ENCODE measurements at places on chromosomes 1 and 21. TPM values are rescaled to one million over a fixed set of nuclear protein-coding genes. Genes with fewer than 3 reads are reported as not detected.

The CD1E gene
- total RNA-seq: not detected

DNA sequence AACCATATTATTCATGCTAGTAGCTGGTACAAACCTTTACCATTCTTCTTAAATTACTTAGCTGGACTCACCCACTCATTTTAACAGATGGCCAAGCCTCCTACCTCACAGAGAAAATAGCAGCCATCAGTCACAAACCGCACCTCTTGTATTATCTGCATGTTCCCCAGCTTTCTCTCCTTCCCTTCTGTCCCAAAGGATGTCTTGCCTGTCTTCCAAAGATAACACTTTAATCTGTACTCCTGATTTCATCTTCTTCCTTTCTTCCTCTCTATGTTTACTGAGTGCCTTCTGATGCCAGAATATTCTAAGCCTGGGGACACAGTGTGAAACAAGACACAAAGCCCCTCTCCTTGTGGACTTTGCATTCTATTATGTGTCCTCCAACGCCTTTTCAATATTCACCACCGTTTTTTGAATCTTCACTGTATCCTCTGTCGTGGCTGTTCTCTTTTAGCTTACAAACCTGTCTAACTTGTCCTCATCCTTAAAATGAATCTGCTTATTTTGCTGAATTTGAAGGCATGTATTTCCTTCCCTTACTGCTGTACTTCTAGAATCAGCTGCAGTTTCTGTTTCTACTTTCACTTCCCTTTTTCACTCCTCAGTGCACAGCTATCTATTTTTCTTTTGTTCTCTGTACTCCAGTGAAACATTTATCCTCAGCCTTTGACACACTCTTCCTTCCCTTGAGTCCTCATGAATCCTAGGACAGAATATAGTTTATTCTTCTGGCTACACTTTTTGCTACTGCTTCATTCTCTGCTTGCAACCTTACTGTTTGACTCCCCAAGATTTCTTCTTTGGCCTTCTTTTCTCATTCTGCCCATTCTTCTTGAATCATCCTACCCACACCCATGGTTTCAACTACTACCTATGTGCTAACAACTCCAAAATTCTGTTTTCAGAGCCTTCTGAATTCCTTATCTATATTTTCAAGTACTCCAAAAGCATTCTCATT is 216.9 kb upstream of the SAMSN1 start:
- H3K4me3 ChIP-seq: peak overlapping the region; percentile 48
- DNase-seq: no peak
- no peaks in the 10 kb centered on the region for H3K27me3 ChIP-seq
- H3K27ac ChIP-seq: no peak overlapping the region
- H3K4me1 ChIP-seq: no peaks in the 10 kb centered on the region
- H3K36me3 ChIP-seq: no peaks in the 10 kb centered on the region

The KRTAP23-1 gene
- total RNA-seq: not detected

The OR2T35 gene
- not detected for total RNA-seq

DNA sequence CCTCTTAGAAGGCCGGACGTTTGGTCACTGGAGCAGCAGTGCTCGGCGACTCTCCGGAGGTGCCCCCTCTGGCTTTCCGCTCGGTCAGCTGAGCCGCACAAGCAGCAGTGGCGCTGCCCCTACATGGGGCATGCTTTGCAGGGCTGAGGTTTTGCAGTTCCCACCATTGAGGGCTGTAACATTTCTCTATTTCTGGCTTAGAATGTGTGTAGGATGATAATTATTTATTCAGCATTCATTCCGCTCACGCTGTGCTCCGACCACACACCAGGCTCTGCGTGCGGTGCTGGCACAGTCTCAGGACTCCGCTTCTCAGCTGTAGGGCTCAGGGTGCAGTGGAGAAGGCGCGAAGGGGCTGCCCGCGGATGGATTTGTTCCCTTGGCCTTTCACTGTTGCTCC is 119.5 kb downstream of the PCBP3 start:
- no peaks in the 10 kb centered on the region for H3K36me3 ChIP-seq
- no peaks in the 10 kb centered on the region for H3K4me1 ChIP-seq
- H3K27ac ChIP-seq: no peak overlapping the region
- no peaks in the 10 kb centered on the region for H3K27me3 ChIP-seq

The FCRL4 gene
- not detected for total RNA-seq

DNA sequence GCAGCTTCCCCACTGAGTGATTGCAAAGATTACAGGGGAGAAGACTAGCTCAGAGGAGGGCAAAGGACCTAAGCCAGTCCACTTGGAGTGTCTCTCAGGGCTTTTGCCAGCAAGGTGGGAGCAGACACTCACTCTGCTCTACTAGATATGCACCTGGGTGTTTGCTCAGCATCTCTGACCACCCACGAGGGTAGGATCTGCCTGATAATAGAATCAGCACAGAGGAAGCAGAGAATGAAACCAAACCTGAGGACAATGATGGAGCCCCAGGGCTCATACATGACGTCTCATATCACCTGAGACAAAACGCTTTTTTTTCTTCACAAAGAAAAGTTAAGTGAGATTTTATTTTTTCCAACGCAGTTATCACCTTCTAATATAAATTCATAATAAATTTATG is 79.4 kb downstream of the RRAGC start:
- no peak overlapping the region for H3K27ac ChIP-seq
- DNase-seq: no peak
- H3K36me3 ChIP-seq: no peaks in the 10 kb centered on the region
- H3K27me3 ChIP-seq: no peaks in the 10 kb centered on the region
- H3K4me3 ChIP-seq: no peak overlapping the region
- no peaks in the 10 kb centered on the region for H3K4me1 ChIP-seq

DNA sequence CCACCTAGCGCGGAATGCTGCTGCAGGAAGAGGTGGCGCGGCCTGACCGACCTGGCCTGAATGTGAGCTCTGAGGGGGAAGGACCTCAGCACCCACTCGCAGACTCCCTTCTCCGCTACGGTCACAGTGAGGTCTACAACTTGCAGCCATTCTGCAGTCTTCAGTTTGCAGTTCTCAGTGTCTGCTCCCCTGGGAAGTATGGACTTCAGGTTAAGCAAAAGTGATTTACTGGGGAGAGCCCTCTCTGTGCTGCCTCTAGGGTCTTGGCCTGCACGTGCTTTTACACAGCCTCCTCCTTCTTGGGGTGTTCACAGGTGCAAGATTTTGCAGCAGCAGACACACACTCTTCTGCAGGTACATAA is 296.0 kb downstream of the OMA1 start:
- no peaks in the 10 kb centered on the region for H3K27me3 ChIP-seq
- DNase-seq: no peak
- H3K4me3 ChIP-seq: peak overlapping the region; percentile 54
- H3K4me1 ChIP-seq: no peaks in the 10 kb centered on the region
- no peaks in the 10 kb centered on the region for H3K36me3 ChIP-seq

- H3K4me3 ChIP-seq: peak overlapping the region; percentile 81
- H3K36me3 ChIP-seq: no peaks in the 10 kb centered on the region
- DNase-seq: no peak
Measured at GRCh38 chr1:85465786-85466134, 801 bp upstream of the DDAH1 start.

GRCh38 chr1:112701227-112702066 is 5.5 kb downstream of the RHOC start:
- DNase-seq: no peak
- peaks cover 30% of the 10 kb centered on the region for H3K36me3 ChIP-seq
- H3K27ac ChIP-seq: peak overlapping the region; percentile 87
- H3K4me3 ChIP-seq: peak overlapping the region; percentile 32
- H3K4me1 ChIP-seq: peaks cover 20% of the 10 kb centered on the region
- H3K27me3 ChIP-seq: no peaks in the 10 kb centered on the region

DNA sequence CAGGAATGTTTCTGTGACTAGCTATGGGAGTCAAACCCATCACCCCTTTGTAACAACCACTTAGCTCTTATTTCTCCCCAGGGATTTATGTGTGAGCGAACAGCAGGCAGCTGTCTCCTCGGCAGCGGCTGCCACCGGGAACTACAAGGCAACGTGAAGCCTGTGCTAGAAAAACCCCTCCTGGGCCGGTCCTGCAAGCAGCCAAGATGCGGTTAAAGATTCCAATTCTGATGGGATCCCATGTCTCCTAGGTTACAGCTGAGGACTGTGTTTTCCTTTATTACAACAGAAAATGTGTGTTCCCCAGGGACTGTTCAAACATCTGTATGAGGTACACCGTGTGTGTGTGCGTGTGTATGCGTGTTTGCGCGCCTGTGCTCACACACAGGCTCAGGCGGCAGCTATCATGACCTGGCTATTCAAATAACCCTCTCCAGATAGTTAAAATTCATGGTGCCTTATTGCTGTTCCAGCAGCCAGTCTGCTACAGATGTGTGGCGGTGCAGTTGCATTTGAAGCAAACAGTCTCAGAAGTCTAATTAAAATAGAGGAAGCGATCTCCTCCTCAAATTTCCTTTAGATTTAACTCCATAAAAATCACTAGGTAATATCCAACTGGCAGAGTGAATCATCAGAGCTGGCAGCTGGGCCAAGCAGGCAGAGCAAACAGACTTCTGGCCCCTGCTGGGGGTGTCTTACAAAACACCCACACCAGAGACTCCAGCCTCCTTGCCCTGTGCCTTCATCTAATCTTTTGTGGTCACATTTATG is 68.0 kb downstream of the LMX1A start:
- no peak overlapping the region for H3K4me3 ChIP-seq
- no peak overlapping the region for H3K27ac ChIP-seq

DNA sequence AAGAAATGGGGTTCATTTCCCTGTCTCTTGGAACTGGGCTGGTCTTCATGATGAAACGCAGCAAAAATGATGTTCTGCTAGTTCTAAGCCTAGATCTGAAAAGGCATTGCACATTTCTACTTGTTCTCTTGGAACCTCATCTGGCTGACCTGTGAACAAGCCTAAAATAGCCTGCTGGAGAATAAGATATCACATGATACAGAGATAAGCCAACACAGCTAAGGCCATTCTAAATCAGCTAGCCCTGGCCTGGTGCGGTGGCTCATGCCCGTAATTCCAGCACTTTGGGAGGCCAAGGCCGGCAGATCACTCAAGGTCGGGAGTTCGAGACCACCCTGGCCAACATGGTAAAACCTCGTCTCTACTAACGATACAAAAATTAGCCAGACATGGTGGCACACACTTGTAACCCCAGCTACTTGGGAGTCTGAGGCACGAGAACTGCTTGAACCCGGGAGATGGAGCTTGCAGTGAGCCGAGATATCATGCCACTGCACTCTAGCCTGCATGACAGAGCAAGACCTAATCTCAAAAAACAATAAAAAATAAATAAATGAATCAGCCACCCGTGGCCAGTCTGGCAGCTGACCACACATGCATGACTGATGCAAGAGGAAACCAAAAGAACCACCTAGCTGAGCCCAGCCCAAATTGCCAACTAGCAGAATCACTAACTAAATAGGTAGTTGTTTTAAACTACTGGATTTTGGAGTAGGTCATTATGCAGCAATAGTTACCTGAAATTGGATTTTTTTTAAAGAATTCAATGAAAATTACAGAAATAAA is 18.0 kb downstream of the CD244 start:
- H3K27me3 ChIP-seq: no peaks in the 10 kb centered on the region
- no peaks in the 10 kb centered on the region for H3K36me3 ChIP-seq
- no peak overlapping the region for H3K4me3 ChIP-seq
- no peak for DNase-seq
- H3K27ac ChIP-seq: no peak overlapping the region
- no peaks in the 10 kb centered on the region for H3K4me1 ChIP-seq

GRCh38 chr1:160836561-160836960 is 26.1 kb downstream of the CD244 start:
- peaks cover 13% of the 10 kb centered on the region for H3K4me1 ChIP-seq
- no peak for DNase-seq
- H3K27me3 ChIP-seq: no peaks in the 10 kb centered on the region
- H3K36me3 ChIP-seq: no peaks in the 10 kb centered on the region

GRCh38 chr1:235632506-235633401 is 16.8 kb downstream of the GNG4 start:
- H3K4me1 ChIP-seq: no peaks in the 10 kb centered on the region
- peak overlapping the region; percentile 67 for H3K4me3 ChIP-seq
- no peak overlapping the region for H3K27ac ChIP-seq
- no peak for DNase-seq

GRCh38 chr1:206793620-206794019 is 21.3 kb upstream of the IL10 start:
- H3K27me3 ChIP-seq: no peaks in the 10 kb centered on the region
- no peak overlapping the region for H3K4me3 ChIP-seq
- no peak overlapping the region for H3K27ac ChIP-seq
- no peaks in the 10 kb centered on the region for H3K36me3 ChIP-seq

GRCh38 chr1:67952071-67952470 is 98.4 kb downstream of the DIRAS3 start:
- H3K27me3 ChIP-seq: no peaks in the 10 kb centered on the region
- no peaks in the 10 kb centered on the region for H3K4me1 ChIP-seq
- no peak overlapping the region for H3K4me3 ChIP-seq
- no peak overlapping the region for H3K27ac ChIP-seq
- H3K36me3 ChIP-seq: no peaks in the 10 kb centered on the region

The AKR7A3 gene
- 3.9 TPM for total RNA-seq

DNA sequence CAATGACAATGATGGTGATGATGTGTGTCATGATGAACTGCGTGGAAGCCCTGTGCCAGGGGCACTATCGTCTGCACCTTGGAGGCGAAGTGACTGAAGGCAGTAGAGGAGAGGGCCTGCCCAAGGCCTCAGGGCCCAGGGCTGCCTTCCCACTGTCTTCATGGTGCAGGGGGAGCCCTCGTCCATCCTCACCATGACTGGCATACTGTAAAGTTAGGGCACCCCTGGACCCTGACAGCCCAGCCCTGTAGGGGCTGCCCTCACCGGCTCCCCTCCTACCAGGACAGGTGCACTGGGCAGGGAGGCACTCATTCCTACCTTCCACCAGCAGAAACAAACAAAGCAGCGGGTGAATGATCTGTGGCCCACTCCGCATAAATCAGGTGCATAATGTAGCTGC is 156.9 kb upstream of the C1orf174 start:
- no peak overlapping the region for H3K27ac ChIP-seq
- H3K4me3 ChIP-seq: no peak overlapping the region
- H3K36me3 ChIP-seq: no peaks in the 10 kb centered on the region
- no peak for DNase-seq
- H3K27me3 ChIP-seq: no peaks in the 10 kb centered on the region

GRCh38 chr1:87765681-87766070 is 437.0 kb downstream of the LMO4 start:
- H3K27ac ChIP-seq: no peak overlapping the region
- H3K4me3 ChIP-seq: no peak overlapping the region
- no peak for DNase-seq
- H3K4me1 ChIP-seq: no peaks in the 10 kb centered on the region

The S100A16 gene
- 82.3 TPM for total RNA-seq

DNA sequence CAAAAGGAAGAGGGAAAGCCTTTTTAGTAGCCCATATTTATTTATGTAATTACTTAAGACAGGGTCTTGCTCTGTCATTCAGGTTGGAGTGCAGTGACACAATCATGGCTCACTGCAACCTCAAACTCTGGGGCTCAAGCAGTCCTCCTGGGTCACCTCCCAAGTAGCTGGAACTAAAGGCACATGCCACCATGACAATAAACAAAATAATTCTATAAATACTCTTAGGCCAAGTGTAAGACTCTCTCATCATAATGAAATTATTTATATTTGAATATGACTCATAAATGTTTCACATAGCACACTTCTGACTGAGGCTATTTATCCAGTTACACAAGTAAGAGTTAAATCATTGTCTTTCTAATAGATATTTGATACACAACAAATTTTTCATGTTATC is 314.7 kb downstream of the AMY1C start:
- H3K27ac ChIP-seq: no peak overlapping the region
- no peak overlapping the region for H3K4me3 ChIP-seq
- H3K4me1 ChIP-seq: no peaks in the 10 kb centered on the region
- H3K27me3 ChIP-seq: no peaks in the 10 kb centered on the region
- no peak for DNase-seq

The TNFSF4 gene
- 5.4 TPM for total RNA-seq

The VTCN1 gene
- not detected for total RNA-seq

The RHBG gene
- not detected for total RNA-seq
